Daoy (cell line): ENCODE measurements at places on chromosomes 6 and 20. TPM values are rescaled to one million over a fixed set of nuclear protein-coding genes. Genes with fewer than 3 reads are reported as not detected.

The ADGRF1 gene
- total RNA-seq: 0.48 TPM in 1 of 2 replicates, not detected in the other

The CLPSL1 gene
- total RNA-seq: not detected in 2 replicates

The CTAGE9 gene
- total RNA-seq: not detected in 2 replicates

The TFAP2A gene
- 4.5 and 5.6 TPM in 2 replicates for total RNA-seq

The HLA-DOA gene
- 1.9 TPM in 1 of 2 replicates, not detected in the other for total RNA-seq

The ABRACL gene
- 83.1 and 85.8 TPM in 2 replicates for total RNA-seq

The HLA-DQB2 gene
- not detected in 2 replicates for total RNA-seq

The KHDC1 gene
- 5.8 and 6.2 TPM in 2 replicates for total RNA-seq

The BPI gene
- total RNA-seq: 0.09 TPM in 1 of 2 replicates, not detected in the other

DNA sequence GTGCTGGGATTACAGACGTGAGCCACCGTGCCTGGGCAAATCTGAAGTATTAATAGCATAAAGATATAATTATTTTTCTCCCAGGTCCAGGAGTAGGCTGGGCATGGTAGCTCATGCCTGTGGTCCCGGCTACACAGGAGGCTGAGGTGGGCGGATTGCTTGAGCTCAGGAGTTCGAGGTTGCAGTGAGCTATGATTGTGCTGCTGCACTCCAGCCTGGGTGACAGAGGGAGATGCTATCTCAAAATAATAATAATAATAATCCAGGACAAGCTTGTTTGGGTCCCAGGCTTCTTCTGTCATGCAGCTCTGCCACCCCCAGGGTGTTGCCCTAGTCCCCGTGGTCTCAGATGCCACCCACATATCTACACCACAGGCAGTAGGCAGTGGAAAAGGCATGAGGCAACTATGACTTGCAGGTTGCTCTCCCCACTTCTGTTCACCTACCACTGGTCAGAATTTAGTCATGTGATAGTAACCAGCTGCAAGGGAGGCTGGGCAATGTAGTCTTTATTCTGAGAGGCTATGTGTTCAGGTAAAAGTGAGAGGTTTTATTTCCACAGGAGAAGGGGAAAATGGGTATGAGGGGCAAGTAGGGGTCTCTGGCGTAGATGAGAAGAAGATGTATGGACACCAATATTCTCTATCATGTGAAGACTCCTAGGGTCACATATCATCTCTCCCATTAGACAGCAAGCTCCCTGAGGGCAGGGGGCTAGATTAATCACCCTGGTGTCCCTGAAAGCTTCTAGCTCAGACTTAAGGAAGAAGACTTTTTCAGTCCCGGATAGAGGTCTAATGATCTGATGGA is 25.7 kb downstream of the TCF15 start:
- DNase-seq: peak; percentile 34

DNA sequence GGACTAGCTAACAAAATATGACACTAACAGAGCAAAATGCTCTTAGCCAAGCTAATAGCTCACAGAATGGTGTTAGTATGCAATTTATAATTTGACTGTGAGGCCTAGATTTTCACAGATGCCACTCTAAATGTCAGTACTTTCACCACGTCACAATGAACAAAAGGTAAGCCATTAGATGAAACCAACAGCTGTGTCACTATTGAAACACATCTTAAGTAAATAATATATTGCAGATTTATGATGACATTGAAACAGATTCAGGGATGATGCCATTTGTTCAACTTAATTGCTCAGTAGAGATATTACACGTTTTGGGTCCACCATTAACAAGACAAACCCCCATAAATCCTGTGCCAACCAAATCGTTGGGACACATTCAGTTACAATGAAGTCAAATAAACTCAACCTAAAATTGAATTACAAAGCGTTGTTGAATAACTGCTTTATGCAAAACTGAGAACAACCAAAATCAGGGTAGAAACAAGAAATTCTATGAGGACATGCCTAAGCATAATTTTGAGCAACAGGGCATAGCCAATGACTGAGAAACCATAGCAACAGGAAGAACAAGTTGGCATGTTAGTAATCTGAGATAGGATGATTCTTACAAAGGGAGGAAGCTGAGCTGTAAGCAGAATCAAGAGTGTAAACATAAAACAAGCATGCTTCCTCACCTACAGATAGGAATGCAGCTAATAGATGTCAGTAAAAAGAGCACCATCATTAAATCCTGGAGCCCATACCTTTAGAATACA is 85.6 kb upstream of the KHDRBS2 start:
- no peak for DNase-seq

DNA sequence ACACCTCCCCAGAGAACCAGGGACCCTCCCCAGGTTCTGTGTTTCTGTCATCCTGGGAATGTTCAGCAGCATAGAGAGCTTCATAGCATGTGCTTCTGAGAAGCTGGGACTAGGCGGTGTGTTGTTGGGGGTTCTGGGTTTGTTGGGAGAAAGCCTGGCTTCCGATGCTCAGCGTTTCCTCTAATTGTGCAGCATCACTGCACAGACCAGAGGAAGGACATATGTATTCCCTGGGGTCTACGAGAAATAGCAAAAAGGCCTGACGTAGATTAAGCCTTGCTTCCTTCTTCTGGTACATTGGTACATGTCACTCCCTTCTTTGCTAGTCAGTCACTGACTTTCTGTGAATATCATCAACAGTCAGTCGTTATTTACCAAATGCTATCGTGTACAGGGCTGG is 96.9 kb upstream of the SGK1 start:
- DNase-seq: no peak

DNA sequence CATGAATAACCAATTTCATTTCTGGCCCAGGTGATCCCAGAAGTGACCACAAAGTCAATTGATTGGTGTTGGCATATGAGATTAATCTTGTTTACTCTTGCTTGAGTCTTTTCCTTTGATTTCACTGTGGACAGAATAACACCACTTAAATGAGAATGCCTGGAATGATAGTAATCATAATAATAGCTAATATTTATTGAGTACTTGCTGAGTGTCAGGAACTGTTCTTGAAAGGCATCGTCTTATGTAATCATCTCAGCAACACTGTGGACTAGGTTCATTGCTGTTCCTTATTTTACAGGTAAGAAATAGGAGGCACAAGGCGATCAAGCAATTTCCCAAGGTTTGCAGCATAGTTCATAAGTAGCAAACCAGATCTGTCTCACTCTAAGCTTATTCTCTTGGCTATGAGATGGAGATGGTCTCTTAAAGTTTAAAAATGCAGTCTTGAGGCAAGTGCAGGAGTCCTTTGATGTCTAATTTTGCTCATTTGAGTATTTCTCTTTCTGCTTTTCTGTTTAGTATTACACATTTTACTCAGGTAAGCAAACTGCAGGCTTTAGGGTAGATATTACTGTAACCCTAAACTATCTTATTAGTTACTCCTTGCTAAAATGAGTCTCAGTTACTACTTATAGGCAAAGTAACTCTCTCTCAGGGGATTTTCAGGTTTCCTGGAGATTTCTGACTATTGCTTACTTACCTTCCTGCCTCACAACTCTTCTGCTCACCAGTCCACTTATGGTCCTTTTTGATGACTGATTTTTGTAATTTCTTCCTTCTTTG is 6.3 kb downstream of the ADGRG6 start:
- no peak for DNase-seq

DNA sequence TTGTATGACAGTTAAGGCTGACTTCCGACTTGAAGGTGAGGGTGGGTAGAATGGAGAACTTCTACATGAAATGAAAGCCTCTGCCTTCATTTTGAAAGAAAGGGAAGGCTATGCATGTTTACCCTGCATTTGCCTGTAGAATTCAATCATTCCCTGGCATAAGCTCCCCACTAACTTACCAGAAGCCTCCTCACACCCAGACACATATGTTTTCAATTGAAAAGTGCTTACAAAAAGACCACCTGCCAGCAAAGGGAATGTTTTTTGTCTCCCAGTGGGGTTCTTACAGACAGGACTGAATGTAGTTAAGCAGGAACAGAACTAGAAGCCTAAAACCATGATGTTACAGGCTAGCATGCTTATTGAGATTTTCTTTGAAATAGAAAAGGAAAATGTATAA is 392.1 kb upstream of the HSF2 start:
- no peak for DNase-seq

- no peak for DNase-seq
Observed at GRCh38 chr6:19391926-19392325, 445.2 kb upstream of the ID4 start.

DNA sequence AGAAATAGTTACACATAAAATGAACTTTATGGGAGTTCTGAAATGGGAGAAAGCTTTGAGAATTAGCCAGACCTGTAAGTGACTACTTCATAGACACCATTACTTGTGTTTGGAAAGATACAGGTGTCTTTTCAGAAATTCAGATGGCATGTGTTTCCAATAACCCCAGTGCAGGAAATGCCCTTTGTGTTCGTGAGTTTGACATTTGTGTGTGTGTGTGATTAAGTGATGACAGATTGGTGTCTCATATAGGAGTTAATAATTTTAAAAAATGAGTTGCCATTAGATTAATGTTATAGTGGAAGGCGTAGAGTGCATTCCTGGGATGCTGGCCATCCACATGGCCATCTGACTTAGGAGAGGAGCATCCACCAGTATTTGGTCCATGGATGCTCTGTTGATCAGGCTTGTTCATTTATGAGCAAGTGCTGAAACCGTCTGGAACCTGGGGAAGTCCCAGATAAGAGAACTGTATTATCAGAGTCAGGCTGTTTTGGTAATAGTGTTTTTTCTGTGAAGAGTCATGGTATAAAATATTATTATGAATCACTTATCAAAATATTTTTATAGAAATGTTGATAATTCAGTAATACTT is 3.1 kb downstream of the STK4 start:
- DNase-seq: no peak

DNA sequence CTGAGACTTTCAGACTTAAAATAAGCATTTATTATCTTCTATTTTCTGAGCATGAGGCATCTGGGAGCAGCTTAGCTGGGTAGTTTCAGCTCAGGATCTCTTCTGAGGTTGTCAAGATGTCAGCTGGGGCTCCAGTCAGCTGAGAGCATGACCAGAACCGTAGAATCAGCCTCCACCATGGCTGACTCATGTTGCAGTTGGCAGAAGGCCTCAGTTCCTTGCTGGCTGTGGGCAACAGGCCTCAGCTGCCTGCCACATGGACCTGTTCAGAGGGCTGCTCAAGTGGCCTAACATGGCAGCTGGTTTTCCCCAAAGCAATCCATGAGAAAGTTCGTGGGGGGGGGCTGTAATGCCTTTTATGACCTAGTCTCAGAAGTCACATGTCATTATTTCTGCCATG is 142.3 kb downstream of the LY86 start:
- DNase-seq: peak; percentile 91

DNA sequence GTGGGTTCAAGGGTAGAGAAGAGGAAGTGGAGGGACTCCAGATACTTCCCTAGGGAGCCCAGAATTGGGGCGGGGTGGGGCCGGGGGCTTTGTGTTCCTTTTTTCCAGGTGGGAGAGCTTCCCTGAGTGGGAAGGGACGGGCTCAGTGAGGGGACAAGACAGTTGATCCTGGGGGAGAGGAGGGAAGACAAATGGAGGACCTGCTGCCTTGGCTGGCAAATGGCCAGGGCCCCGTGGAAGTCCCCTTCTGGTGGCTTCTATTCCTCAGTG is 2.6 kb downstream of the CTSZ start:
- DNase-seq: no peak

- no peak for DNase-seq
Observed at GRCh38 chr20:11882651-11883050, 35.0 kb upstream of the BTBD3 start.

- DNase-seq: no peak
Observed at GRCh38 chr20:10111139-10111958, 76.6 kb downstream of the ANKEF1 start.

- DNase-seq: no peak
Observed at GRCh38 chr6:167492100-167492449, 167.2 kb downstream of the TTLL2 start.

- peak; percentile 76 for DNase-seq
Observed at GRCh38 chr20:2042400-2042799, 48.5 kb upstream of the PDYN start.

DNA sequence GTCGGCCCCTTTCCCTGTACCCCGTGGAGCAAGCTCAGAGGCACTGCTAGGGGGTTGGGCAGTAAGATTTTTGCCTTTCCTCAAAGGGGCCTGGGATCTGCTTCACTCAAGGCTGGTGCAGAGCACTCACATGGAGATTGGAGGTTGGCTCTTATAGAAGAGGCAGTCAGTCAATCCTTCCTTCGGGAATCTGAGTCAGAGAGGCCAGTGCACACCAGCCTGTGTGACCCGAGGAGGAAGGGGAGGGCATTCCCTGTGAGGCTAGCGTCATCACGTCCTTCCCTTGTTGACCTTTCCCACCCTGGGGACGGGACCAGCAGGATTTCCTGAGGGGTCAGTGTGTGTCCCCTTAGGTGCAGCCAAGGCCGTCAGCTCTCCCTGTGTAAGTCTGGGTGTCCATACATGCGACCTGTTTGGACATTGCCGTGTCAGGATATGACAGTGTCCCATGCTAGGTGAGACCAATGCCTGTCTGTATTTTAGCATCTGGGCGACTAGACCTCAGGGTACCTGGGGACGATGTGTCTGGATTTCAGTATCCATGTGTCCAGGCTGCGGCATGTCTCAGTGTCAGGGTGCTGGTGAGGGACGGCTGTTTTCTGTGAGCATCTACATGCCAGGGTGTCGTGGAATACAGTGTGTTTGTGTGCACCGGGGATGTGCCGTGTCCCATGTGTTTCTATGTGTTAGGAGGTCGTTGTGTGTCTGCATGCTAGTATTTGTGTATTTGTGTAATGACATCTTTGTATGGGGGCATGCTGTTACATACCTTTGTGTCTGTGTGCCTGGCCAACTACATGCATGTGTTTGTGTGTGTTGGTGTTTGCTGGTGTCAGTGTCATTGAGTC is 2.8 kb upstream of the ZNF512B start:
- peak; percentile 13 for DNase-seq

DNA sequence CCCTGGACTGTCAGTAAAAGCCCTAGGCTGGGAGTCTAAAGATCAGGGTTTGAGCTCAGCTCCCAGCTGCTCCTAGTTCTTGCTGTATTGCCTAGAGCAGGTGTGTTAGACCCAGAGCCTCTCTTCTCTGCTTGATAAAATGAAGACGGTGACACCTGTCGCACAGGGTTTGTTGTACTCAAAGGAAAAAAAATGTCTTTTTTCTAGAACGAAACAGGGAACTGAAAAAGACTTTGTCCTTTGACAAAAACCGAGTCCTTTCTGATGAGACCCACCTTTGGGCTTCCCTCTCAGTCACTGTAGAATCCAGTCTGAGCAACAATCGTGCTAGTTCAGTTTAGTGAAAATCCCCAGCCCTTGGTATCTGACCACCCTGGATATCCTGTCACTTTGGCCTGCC is 102.1 kb upstream of the LAMP5 start:
- no peak for DNase-seq
